GM03348 (cell line): ENCODE measurements at places on chromosomes 3 and 15.

DNA sequence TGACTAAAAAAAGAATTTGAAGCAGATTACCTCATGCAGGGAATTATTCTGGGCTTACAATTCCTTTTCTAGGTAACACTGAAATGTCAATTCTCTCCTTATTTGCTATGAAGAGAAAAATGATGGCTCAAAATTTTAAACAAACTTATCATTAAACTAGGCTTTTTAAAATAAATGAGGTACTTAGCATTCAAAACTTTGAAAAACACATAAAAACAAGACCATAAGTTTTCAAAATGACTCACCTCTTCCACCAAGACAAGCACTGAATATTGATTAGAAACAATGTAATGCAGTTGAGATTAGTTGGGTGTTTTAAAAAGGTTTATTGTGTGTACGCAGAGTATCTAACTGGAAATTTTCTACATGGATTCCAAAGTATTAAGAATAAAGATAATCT is 154.6 kb downstream of the ADAM10 start:
- no peak for DNase-seq

DNA sequence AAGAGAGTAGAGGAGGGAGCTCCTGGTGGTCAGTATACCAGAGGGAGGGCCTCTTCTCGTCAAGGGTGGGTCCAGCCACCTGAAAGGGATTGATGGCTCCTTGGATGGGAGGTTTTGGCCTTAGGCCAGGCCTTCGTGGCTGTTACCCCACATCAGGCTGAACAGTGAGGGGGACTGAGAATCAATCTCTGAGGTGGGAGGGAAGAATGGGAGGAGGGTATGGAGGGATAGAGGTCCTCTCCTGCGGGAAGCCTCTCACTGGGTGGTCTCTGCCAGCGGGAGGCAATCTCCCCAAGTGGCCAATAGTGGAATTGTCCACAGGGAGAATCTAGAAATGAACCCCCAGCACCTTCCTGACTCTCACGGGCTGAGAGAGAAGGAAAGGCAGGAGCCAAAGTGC is 53.5 kb downstream of the BSN start:
- no peak for DNase-seq

- DNase-seq: no peak
These were observed 48.6 kb upstream of the FLNB start for GRCh38 chr3:57959423-57960173.

DNA sequence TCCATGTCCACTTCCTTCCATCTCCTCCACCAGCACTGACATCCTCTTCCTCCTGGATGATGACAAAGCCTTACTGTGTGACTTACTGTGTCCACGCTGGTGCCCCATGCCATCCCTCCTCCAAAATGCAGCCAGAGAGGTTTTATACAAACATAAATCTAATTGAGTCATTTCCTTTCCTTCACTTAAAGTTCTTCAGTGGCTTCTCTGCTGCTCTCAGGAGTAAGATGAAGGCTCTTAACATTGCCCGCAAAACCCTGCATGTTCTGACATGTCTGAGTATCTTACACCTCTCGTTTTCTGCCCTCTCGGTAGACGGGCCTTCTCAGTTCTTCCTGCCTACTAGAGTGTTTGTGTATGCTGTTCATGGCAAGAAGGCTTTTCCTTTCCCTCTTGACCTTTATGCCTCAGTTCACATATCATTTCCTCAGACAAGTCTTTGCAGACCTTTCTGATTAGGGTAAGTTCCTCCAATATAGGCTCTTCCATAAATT is 175.5 kb downstream of the CFAP20DC start:
- no peak for DNase-seq

- no peak for DNase-seq
These were observed 76.2 kb downstream of the CCK start for GRCh38 chr3:42189736-42190135.

DNA sequence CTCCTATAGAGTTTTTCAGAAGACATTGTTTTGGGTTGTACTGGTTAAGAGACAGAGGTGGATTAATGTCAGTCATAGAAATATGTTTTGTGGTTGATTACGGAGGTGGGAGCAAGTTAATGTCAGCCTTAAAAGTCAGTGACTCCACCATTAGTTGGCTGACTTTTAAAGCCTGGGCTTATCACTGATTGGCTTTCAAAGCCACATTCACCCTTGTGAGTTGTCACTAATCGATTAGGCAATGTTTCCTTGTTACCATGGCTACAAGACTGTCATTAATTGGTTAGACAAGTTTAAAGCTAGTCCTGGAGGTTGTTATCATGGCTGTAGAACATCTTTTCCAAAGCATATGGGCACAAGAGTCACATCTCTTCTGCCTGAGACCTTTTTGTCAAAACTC is 73.0 kb downstream of the NEO1 start:
- DNase-seq: no peak
